Activated T-helper 2 cell treated with anti-CD3 and anti-CD28 coated beads, Interferon-gamma antibody, Interleukin-2, Interleukin-4, amounts not matched to agents 10 μg/mL and 5 μg/mL and 100 μg/mL, durations not matched to agents 14 hours and 24 hours and 36 hours (primary cell): ENCODE measurements at places on chromosomes 16 and 17.

- DNase-seq, result peak; percentile 41
Measured at GRCh38 chr16:83926726-83927397, 26.2 kb upstream of the OSGIN1 start.

GRCh38 chr16:84072014-84072413, 29.4 kb upstream of the SLC38A8 start:
- no peak for DNase-seq

GRCh38 chr16:3443108-3444031, at the start of the genes NAA60 and ZNF597:
TSS of gene NAA60 (plus strand) at chr16:3443680. CDS start at chr16:3476228, 32,548 bp downstream.
TSS of gene ZNF597 (minus strand) at chr16:3443504. CDS start at chr16:3443153, 351 bp downstream.
- DNase-seq, result peak; percentile 79

DNA sequence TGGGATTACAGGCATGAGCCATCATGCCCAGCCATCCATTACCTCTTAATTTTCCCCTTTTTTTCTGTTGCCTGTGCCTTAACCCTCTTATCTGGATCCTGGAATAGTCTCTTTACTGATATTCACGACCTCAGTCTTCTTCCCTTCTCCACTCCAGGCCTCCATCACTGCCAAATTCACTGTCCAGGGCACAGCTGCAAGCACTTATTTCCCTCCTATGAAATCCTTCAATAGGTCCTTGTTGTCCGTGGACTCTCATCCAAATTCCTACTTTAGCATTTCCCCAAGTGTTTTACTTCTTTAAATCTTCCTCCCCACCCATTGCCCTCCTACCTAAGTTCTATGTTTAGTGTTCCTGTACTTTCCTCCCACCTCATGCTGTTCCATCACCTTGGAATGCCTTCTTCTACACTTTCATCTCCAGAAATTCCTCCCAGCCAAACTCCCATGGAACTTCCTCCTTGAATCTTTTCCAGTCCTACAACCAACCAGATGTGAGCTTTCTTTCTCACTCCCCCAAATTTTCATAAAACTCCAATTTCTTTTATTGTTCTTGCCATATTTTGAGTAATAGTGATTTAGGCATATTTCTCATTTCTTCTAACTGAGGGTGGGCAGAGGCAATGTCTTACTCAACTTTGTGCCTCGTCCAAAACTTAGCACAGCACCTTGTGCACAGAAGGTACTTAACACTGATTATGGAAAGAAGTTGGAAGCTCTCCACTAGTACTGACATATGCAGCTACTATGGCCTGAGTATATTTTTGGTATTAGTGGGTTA, 35.3 kb downstream of the FAM20A start:
- DNase-seq, result no peak

- no peak for DNase-seq
Measured at GRCh38 chr16:28528463-28528867, 10.3 kb downstream of the NUPR1 start.

- DNase-seq, result no peak
Measured at GRCh38 chr17:3679531-3680126, 11.0 kb downstream of the EMC6 start.

- no peak for DNase-seq
Measured at GRCh38 chr16:74862743-74863244, 88.2 kb upstream of the FA2H start.

GRCh38 chr16:1832838-1833454, 5.9 kb downstream of the FAHD1 start:
- DNase-seq, result no peak

GRCh38 chr17:64785011-64785421, 122.9 kb upstream of the SMURF2 start:
- no peak for DNase-seq

GRCh38 chr17:68954146-68954896, 871 bp downstream of the ABCA8 start:
- DNase-seq, result no peak

- DNase-seq, result no peak
Measured at GRCh38 chr17:44187131-44187899, 543 bp downstream of the TMUB2 start.

DNA sequence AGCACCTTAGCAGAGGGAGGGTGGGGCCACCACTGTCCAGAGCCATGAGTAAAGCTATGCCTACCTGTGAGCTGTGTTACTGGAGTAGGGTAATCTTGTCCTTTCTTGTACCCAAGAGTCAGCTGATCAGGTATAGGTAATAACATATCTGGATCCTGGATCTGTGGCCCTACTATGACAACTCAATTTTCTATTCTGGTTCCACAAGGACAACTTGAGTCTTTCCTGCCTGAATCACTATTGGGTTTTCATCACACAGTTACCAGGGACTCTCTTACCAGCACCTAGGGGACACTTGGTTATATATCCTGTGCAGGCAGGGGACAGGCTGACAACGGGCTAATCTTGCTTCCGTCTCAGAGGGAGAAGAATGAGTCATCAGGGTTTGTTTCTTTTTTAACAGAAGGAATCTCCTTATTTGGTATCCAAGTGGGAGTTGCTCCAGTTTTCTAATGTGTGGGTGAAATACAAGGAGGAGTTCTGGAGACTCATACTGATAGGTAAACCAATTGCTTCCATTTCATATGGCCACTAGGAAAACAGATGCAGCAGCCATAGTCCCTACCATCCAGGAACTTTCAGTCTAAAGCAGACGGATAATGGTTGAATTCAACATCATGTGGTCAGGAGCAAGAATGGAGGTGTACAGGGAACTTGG, 6.8 kb downstream of the ZNF267 start:
- no peak for DNase-seq

DNA sequence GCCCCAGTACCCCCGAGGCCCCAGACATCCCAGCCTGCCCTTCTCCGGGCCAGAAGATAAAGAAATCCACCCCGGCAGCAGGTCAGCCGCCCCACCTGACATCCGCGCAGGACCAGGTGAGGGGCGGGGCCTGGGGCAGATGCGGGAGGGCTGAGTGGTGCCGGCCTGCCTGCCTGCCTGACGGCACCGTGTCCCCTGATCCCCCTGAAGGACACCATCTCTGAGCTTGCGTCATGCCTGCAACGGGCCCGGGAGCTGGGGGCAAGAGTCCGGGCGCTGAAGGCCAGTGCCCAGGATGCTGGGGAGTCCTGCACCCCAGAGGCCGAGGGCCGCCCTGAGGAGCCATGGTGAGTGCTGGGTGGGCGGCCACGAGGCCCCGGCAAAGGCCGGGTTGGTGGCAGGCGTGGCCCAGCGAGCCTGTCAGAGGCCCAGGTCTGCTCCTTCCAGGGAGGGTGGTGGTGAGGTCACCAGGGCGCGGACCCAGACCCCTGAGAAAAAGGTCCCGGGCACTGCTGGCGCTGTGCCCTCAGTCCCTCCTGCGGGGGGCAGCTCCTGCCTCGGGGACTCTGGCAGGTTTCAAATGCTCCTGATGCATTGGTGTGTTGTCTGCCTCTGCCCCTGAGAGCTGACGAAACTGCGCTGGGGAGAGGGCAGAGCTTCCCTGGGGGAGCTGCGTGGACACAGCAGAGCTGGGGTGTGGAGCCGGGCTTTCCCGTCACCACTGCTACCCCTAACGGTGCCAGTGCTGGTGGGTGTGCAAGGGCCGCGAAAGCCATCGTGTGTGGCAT, 1.2 kb downstream of the CDT1 start:
- peak; percentile 33 for DNase-seq

- no peak for DNase-seq
Measured at GRCh38 chr16:81214745-81215166, 23.7 kb upstream of the BCO1 start.

GRCh38 chr17:42908872-42909700, 8.5 kb downstream of the G6PC1 start:
- DNase-seq, result no peak

- DNase-seq, result no peak
Measured at GRCh38 chr17:3888343-3889171, 4.3 kb downstream of the CAMKK1 start.

DNA sequence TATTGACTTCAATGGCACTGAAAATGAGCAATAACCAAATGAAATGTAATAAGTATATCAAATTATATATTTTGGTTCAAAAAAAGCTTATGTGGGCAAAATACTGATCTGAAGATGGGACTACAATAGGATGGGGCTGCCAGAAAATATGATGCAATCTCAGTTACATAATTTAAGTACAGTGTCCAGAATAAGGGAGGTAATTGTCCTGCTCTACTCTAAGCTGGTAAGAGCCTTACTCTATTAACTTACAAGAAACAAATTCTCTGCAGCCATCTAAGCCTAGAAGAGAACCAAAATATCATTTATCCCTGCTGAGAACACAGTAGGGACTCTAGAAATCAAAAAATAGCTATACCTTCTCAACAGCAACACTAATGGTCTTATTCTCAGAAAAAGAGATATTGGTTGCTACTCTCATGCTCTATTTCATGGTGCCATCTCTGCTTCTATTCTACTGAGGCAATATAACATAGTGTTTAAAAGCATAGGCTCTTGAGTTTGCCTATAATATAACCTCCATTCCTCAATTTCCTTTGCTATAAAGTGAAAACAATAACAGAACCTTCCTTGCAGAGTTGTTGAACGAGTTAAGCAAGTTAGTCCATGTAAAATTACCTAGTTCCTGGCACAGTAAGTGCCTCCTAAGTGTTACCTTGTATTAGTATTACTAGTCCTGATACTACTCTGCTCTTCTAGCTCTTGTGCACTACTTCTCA, 19.9 kb downstream of the NQO1 start:
- DNase-seq, result no peak

DNA sequence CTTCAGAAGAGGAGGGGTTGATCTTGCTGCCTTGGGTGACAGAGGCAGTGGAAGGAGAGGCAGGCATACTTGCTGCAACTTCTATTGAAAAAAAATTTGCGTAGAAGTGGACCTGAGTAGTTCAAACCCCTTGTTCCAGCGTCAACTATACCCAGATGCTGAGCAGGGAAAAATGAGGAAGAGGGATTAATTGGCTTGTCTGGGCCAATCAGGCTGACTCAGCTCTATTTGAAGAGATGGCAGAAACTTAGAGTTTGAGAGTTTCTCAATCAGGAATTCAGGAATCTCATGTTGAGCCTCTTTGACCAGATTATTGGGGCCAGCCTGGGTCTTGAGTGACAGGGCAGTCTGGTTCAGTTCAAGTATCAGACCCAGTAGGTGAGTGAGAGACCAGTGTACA, 17.6 kb downstream of the CASC3 start:
- DNase-seq, result no peak

DNA sequence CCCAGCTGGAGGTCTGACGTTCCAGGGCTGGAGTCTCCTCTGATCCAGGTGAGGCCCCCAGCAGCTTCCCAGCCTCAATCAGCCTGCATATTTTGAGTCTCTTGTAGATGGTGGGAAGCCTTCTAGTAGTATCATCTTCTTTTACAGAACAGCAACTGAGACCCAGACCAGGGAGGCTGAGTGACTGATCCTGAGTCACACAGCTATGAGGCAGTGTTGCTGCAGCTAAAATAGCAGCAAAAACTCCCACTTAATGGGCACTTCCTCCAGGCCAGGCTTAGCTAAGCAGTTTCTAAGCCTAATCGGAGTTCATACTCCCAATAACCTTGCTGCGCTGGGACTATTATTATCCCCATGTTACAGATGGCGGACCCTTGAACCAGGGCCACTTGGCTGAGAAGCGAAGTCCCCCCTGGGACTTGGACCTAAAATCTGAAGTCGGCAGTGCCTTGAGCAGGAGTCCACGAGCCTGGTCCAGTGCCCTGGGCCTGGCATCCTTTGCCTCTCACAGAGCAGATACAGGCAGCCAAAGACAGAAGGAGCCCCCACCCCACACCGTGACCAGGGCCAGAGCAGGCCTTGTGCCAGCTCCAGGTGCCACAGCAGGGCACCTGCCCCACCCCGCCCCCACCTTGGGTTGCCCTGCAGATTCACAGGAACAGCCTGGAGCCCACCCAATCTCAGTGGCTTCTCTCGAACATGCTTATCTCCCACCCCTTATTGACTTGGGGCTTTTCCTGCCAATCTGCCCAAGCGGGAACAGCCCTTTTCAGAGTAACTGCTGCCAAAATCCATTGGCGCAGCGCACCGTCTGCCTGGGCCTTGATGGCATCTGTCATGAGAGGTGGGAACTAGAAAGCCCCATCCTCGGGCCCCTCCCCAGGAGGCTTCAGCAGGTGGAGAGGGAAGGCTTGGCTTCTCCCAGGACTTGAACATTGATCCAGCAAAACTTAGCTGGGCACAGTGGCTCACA, 65.1 kb downstream of the SOCS1 start:
- no peak for DNase-seq

GRCh38 chr16:71965223-71965622, 35.0 kb downstream of the PKD1L3 start:
- no peak for DNase-seq

DNA sequence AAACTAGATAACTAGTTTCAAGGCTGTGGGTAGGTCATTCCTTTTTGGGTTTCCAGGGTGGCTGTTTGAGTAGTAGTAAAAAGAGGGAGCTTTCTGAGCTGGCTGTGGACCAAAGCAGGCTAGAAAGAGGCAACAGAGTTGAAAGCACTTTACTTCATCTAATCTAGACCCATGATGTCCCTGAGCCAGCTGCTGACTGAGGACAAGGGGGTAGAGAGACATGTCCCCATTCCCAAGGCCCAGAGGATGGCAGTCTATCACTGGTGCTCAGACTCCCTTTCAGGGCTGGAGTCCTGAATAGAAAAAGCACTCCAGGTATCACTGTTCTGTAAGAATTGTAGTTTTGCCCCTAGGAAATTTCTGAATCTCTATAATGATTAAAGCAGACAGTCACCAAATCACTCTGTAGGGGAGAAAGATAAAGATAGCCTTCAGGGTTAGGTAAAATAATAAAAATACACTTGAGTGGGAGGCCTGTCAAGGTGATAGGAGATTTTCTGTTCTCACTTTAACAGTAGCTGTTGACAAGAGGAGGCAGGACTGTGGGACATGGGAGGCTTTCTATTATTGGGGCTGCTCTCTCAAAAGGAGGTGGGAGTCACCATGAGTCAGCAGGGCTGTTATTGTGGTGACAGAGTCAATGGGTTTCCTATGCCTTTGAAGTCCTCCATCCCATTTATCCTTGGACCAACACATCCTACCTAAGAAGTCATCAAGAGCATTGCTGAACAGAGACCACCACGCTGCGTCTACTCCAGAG, 190.2 kb upstream of the MPHOSPH6 start:
- no peak for DNase-seq

GRCh38 chr16:3595521-3596021, 15.8 kb downstream of the SLX4 start:
- no peak for DNase-seq

- DNase-seq, result no peak
Measured at GRCh38 chr16:81601008-81601428, 156.4 kb downstream of the CMIP start.

GRCh38 chr16:31712064-31712540, 161.5 kb upstream of the ZNF267 start:
- no peak for DNase-seq
